ENCODE measurements at places on chromosomes 16 and 17.

- peak; percentile 45 for DNase-seq
These were observed 106.8 kb downstream of the ZNF778 start for GRCh38 chr16:89324056-89325010.

DNA sequence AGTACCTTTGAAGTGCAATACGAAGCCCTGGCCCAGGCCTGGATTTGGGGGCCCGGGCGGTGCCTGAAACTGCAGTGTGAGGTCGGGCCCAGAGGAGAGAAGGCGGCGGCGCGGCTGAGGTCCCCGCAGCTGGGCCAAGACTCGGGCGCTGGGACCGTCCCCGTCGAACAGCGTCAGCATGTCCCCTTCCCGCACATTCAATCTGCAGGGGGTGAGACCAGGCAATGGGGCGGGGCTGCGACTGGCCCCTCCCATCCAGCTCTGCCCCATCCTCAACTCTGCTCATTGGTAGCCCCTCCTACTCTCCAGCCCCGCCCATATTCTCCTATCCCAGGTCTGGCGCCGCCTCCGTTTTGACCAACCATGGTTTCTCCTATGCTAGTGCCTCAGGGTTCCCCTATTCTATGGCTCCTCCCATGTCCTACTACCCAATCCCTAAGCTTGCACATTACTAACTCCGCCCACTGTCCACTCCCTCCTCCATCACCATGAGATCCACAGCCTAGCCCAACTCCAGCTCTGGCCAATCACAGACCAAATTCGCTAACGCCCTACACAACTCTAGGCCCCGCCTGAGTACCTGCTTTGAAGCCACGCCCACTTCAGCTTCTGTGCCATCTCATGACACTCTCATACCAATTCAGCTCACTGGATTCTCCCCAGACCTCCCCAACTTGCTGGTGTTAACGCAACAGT is 14.4 kb upstream of the CDIPT start:
- peak; percentile 60 for DNase-seq

GRCh38 chr17:75152523-75152921 is 1.8 kb downstream of the JPT1 start:
- no peak for DNase-seq

- no peak for DNase-seq
These were observed 5.5 kb upstream of the DNAI2 start for GRCh38 chr17:74268558-74268957.

DNA sequence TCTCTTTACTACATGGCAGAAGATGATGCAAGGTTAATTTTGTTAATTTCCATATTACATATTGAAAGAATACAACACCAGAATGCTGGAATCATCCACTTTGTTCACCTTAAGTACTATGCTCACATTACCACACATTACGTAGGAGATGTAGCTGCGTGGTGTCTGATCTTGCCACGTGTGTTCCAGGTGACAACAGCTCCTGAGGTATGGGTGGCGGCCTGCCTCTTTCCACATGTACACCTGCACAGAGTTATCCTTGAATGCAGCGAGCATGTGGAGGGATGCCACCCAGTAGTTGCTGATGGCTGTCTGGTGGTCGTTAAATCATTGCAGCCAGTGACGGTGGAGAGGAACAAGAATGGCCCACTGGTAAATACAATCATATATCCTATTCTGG is 740.5 kb upstream of the EEF2KMT start:
- DNase-seq = no peak

- DNase-seq = peak; percentile 15
These were observed 224.0 kb upstream of the TNRC6C start for GRCh38 chr17:77734371-77735080.

- no peak for DNase-seq
These were observed 10.9 kb upstream of the WSB1 start for GRCh38 chr17:27283060-27283459.

- peak; percentile 28 for DNase-seq
These were observed 451.9 kb downstream of the SLC39A11 start for GRCh38 chr17:72640415-72641165.

DNA sequence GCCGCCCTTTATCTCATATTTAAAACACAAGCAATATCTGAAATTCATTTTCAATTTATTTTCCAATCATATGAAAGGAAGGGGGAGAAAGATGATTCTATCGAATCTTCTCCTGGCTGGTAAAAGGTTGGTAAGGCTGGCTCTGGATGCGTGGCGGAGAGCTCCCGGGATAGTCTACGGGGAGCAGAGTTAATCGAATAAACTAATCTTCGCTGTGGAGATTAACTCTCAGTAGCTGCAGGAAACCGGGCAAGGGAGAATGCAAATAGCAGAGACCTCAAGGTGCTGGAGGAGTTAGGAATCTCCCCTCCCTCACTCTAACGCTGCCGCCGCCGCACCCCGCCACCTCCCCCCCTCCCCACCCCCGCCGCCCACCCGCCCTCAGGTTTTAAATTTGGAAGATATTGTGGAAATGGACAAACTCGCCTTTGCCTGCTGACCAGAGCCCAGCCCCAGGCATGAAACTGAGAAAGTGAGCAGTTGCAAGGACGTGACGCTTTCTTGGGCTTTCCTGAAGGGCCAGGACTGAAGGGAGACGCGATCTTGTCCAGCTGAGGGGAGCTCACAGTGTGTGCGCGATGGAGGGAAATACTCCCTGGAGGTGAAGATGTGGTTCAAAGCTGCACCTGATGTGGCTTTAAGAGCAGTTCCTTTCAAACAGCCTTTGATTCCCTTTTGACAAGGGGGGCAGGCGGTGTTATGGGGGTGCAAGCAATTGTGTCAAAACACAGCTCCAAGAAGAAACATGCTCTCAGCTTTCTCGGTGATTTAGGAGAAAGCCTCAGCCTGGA is 308.2 kb upstream of the IRX3 start:
- no peak for DNase-seq

GRCh38 chr17:72514891-72515290 is 394.1 kb downstream of the SOX9 start:
- DNase-seq = peak; percentile 72

DNA sequence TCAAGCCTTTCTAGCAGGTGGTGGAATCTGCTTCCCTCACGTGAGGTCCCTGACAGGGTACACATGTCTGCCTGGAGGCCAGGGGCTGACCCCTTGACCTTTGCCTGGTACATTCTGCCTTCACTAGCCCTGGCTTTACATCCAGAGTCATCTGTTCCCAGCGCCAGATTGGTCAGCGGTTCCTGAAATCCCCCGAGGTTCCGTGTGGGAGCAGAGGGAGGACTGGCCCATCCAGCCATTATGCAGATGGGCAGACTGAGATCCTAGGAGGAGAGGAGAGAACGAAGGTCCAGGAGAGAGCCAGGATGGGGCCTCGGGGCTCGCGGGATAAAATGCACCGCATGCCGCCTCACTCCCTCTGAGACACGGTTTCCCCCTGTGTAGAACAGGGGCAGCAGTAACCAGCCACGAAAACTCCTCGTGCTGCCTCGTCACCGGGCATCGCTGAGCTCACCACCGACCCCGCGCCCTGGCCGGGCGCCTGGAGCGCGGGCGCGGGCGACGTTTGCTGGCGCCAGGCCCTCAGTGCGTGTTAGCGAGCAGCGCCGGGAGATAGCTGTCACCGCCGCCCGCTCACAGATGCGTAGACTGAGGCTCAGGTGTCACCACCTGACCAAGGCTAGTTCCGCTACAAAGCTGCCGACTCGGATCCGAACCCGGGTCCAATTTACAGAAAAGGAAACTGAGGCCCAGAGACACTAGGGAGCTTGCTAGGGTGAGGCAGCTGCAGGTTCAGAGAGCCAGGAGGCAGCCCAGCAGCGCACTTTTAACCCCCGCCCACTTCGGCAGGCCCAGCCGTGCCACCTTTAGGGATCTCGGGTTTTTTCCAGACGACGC is 811 bp upstream of the MAP2K3 start:
- DNase-seq = peak; percentile 54

- DNase-seq = peak; percentile 45
These were observed 2.0 kb upstream of the SEPHS2 start for GRCh38 chr16:30447512-30448226.
